Stimulated activated CD8-positive, alpha-beta memory T cell treated with anti-CD3 and anti-CD28 coated beads, Interleukin-12 subunit alpha, Interleukin-12 subunit beta, amount 100 ng/mL, for 1 hour (primary cell): ENCODE measurements at places on chromosomes 16 and 17.

GRCh38 chr16:77246150-77246549, 46.9 kb downstream of the SYCE1L start:
- no peak for DNase-seq

DNA sequence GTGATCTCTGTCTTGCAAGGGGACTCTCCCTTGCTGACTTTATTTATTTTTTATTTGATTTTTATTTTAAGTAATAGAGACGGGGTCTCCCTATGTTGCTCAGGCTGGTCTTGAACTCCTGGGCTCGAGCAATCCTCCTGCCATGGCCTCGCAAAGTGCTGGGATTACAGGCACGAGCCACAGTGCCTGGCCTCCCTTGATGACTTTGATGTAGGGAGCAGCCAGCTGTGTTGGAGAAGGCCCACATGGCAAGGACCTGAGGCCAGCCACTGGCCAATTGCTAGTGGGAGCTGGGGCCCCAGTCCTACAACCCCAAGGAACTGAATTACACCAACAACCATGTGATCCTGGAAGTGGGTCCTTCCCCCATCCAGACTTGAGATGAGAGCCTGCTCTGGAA, 81.8 kb downstream of the CNGB1 start:
- no peak for DNase-seq

DNA sequence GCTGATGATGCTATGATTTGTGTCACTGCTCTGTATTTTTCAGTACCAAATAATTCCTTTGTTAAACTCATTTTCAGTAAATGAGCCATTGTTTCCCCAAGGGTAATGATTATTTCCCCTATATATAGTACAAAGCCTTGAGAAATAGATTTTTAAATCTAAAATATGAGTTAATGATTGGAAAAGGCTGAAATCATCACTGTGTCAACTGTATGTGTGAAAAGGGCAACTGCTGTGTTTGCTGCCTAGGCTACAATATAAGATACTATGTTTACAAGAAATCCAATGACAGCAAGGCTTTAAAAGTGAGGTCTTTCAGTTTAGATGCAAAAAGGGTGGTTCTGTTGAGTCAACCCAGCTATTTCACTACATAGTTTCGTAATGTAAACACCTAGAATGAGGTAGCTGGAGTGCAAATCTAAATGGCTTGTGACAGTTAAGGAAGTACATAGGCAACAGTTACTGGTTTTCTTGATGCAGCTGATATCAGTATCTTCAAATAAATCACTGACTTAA, 15.3 kb downstream of the NLK start:
- no peak for DNase-seq

- DNase-seq, result no peak
These were observed 293.8 kb downstream of the ABCC12 start for GRCh38 chr16:47861999-47862398.

DNA sequence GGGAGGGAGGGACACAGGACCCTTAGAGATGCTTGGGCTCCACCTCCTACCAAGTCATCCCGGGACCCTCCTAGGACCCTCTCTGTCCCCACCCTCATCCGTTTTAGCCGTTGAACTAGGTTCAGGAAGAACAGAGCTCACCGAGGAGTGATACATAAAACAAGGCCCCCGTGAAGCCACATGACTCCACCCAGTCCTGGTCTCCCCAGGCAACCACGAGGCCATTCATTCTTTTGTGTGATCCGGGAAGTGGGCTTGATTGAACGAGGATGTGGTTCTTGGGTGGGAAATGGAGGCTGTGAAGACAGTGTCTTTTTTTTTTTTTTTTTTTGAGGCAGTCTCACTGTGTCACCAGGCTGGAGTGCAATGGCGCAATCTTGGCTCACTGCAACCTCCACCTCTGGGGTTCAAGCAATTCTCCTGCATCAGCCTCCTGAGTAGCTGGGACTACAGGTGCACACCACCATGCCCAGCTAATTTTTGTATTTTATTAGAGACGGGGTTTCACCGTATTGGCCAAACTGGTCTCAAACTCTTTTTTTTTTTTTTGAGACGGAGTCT, 14.8 kb downstream of the TRARG1 start:
- DNase-seq, result peak; percentile 74
